ENCODE measurements at places on chromosomes 7 and 10.

DNA sequence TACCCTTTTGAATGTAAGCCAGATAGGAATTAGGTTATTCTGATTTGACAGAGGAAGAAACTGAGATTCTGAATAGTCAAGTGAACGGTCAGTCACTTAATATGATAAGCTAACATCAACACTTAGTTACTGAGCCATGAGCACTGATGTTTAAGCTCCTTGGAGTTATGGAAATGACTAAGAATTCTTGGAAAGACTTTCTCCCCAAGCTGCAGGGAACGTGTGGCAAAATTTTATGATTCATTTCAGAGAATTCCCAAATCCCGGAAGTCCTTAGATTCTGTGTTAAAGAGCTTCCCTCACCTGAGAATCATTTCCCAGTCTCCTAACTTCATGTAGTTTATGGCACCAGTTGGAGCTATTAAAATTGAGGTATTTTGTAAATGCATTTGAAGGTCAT lies 330.9 kb downstream of the XPNPEP1 start:
- no peak for DNase-seq

DNA sequence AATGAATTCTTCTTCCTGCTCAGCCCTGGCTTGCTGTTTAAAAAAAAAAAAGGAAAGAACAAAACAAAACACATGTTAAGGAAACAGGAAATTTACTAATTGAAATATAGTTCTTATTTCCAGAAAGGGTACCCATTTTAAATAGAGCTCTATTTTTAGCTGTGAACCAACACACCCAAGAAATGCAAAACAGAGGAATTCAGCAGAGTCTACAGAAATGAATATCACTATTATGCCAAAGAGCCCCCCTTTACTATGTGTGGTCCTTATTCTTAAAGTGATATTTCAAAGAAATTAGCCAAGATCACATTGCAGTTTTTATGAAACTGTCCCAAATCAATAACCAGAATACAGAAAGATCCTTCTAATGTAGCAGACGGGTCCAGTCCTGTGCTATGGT lies 53.7 kb downstream of the CCDC6 start:
- no peak for DNase-seq

GRCh38 chr10:60575105-60575504 lies 185.4 kb upstream of the ANK3 start:
- DNase-seq: no peak

- no peak for DNase-seq
Observed at GRCh38 chr10:80540618-80540980, 2.9 kb downstream of the SH2D4B start.

GRCh38 chr7:142787034-142787768 lies 16.4 kb downstream of the PRSS2 start:
- no peak for DNase-seq

- DNase-seq: peak; percentile 37
Observed at GRCh38 chr10:85612378-85612775, 754.2 kb downstream of the GRID1 start.

DNA sequence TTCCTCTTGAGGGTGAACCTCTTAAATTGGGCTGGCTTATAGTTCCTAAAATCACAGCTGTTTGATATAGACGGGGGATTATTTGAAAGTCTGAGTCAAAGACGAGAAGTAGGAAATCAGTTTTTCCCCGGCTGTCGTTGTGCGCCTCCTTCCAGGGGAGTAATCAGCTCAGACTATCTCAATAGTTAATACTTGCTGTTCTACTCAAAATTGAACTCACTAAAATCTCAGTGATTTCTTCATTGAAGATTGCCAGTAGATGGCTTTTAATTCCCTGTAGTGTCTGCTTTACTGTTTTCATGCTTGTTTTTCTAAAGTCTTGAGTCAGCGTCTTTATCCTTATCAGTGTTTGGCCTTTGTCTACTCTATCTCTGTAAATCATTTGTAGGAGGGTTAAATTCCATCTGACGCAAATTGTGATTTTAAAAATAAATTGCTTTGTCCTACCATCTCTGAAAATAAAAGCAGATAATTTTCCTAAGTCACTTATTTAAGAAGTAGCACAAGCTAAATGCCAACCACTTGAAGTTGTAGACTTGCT lies 47.3 kb downstream of the CNNM2 start:
- DNase-seq: no peak

DNA sequence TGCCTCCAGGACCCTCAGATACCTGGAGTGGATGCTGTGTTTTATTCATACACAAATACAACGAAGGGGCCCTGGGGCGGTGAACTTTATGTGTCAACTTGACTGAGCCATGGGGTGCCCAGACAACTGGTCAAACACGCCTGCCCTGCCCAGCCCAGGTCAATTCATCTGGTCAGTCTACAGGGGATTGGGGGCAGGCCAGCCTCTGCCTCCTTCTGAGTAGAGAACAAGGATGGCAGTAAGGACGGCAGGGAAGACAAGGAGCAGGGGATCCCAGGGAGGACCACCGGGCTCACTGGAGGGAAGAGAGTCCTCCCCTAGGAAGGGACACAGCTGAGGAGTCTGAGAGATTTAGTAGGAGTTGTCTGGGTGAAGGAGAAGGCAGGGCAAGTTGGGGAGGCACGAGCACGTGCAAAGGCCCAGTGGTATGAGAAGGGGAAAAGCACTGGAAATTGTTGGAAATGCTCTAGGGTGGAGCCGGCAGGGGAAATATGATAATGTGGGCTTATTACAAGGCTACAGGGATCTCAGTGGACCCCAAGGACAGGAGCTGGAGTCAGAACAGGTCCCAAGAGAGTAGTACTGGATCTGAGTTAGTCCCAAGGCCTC lies 63.4 kb downstream of the MYL10 start:
- DNase-seq: no peak

Measured in effector memory CD4-positive, alpha-beta T cell (primary cell).